ENCODE measurements at places on chromosomes 16 and 17.
A peak's percentile ranks its signal among the peaks of the same experiment; 100 is the strongest.

GRCh38 chr16:7742626-7743025 is 410.0 kb downstream of the RBFOX1 start:
- DNase-seq = no peak

GRCh38 chr17:16486373-16487250 is 5.4 kb downstream of the LRRC75A start:
- peak; percentile 57 for DNase-seq

GRCh38 chr16:55370762-55371482 is 46.9 kb downstream of the IRX6 start:
- peak; percentile 79 for DNase-seq

DNA sequence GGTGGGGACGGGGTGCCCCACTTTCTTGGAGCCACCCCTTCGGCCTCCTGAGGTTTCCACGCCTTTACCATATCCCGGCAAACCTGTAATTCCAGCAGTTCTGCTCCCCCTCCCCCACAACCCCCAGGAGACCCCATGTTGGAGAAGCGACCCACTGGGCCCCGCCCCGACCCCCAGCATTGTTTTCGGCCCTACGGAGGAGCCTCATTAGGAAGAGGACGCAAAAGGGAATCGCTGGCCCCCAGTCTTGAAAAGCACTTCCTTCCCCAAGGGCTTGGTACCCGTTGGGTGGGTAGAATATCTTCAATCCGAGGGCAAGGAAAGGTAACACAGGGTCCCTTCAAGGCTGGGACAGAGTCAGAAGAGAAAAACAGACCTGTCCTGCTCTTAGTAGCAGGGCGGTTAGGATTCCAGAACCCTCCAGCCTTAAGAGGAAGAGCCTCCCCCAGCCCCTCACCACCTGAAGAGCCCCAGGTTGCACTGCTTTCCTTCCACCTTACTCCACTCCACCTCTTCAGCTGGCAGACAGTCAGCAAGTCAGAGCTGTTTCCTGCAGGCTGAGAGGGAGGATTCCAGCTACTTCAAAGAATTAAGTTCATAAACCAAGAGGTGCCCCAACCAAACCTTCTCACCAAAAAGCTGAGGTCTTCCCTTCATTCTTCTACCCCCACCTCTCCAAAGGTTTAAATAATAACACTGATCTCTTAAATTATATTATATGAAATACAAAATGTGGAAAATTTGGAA is 803 bp upstream of the TLCD2 start:
- DNase-seq = peak; percentile 68

DNA sequence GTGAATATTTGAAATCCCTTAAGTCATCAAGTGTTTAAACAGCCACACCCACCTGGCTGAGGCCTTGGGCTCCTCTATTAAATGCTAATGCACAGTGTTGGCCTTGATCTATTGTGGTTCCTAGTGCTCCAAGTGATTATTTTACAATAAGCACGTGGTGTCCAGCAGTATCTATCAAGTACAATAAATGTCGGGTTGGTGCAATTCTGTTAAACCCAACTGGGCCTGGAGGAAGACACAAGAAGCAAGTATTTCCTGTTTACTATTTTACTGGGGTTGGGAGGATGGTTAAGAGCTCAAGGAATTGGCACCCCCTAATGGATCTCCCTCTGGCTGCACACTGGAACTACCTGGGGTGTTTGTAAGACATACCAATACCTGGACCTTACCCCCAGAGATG is 72.1 kb upstream of the HNF1B start:
- no peak for DNase-seq

- DNase-seq = no peak
Measured at GRCh38 chr17:14904386-14904785, 360.7 kb downstream of the PMP22 start.

Measured in mesendoderm (in vitro differentiated cells).